ENCODE measurements at places on chromosomes 5 and 9.

DNA sequence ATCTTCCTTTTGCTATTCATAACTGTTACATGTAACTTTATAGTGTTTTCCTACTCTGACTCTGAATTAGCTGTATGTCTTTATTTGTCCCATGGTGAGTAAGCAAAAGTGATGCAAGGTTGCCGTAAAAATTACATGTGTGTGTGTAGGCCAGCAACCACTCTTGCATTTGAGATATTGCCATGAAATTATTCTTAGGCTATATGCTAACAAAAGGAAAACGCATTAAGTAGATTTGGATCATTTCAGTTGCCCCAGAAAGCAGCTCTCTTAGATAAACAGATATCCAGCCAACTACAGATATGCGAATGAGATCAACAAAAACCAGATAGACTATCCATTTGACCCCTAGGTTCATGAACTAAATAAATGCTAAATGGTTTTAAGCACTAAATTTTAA lies 73.6 kb downstream of the CYLC2 start:
- DNase-seq, result no peak

GRCh38 chr5:142176255-142176654 lies 67.7 kb downstream of the NDFIP1 start:
- no peak for DNase-seq

- peak; percentile 27 for DNase-seq
Observed at GRCh38 chr5:81856948-81857928, 106.3 kb upstream of the SSBP2 start.

- DNase-seq, result no peak
Observed at GRCh38 chr5:53027913-53028312, 38.8 kb downstream of the ITGA2 start.

GRCh38 chr9:71646131-71646530 lies 122.2 kb downstream of the CEMIP2 start:
- DNase-seq, result no peak

GRCh38 chr5:90402521-90403255 lies 6.9 kb downstream of the CETN3 start:
- no peak for DNase-seq

All from MM.1S (cell line).